ENCODE measurements at places on chromosomes 4 and X. TPM values are rescaled to one million over a fixed set of nuclear protein-coding genes. Genes with fewer than 3 reads are reported as not detected.

DNA sequence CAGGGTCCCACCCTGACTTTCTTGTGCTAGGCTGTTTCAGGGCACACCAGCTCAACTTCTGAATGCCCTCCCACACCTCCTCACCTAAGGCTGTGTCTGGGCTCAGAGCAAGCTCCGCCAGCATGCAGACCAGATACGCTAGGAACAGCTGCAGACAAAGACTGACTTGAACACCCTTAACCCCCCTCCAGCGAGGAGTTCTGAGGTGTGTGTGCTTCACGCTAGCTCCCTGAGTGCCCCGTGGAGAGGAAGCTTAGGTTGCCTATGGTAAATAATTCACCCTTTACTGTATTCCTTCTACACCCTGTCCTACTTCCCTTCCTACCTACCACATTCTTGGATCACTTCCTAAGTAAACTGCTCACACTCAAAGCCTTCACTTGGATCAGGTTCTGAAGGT is 115.0 kb downstream of the VCX3B start:
- H3K4me1 ChIP-seq, result no peaks in the 10 kb centered on the region
- H3K4me3 ChIP-seq, result no peak overlapping the region
- no peak for DNase-seq
- no peaks in the 10 kb centered on the region for H3K36me3 ChIP-seq

DNA sequence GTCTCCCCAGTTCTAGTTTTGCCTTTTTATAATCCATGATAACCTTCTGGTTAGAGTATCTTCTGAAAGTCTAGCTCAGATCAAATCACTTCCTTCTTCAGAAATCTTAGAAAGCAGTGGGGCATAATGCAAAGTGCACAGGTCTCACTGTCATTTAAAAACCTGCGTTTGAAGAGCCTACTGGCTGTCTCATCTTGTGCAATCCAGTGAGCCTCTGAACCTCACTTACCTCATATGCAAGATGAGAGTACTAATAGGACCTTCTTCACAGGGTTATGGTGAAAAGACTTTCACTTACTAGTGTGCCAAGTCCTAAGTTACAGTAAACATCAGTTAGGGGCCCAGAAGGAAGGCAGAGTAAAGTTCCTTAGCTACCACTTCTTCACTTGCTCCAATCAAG is 131.4 kb downstream of the ENOX2 start:
- H3K27me3 ChIP-seq, result no peaks in the 10 kb centered on the region
- H3K36me3 ChIP-seq, result no peaks in the 10 kb centered on the region

GRCh38 chrX:123756320-123756719 is 23.5 kb upstream of the THOC2 start:
- H3K27me3 ChIP-seq, result no peaks in the 10 kb centered on the region
- H3K36me3 ChIP-seq, result no peaks in the 10 kb centered on the region
- no peaks in the 10 kb centered on the region for H3K4me1 ChIP-seq
- no peak overlapping the region for H3K27ac ChIP-seq
- H3K4me3 ChIP-seq, result no peak overlapping the region
- DNase-seq, result no peak

The PRICKLE3 gene
- total RNA-seq, result 11.4 TPM

The BEX1 gene
- total RNA-seq, result 48.9 TPM

- H3K27me3 ChIP-seq, result no peaks in the 10 kb centered on the region
- no peaks in the 10 kb centered on the region for H3K4me1 ChIP-seq
- no peak overlapping the region for H3K27ac ChIP-seq
- no peaks in the 10 kb centered on the region for H3K36me3 ChIP-seq
- H3K4me3 ChIP-seq, result no peak overlapping the region
Measured at GRCh38 chrX:107624893-107625292, 3.4 kb upstream of the PRPS1 start.

Data from ovary (tissue), 10 donors.